Activated CD4-positive, alpha-beta T cell treated with anti-CD3 and anti-CD28 coated beads, Interleukin-10, Interleukin-2, amounts not matched to agents 100 ng/mL and 50 ng/mL, durations not matched to agents 16 hours and 8 hours (primary cell): ENCODE measurements at places on chromosomes 1 and 21.
A peak's percentile ranks its signal among the peaks of the same experiment; 100 is the strongest.

GRCh38 chr21:45544449-45545235, 2.4 kb upstream of the SLC19A1 start:
- no peak for DNase-seq

DNA sequence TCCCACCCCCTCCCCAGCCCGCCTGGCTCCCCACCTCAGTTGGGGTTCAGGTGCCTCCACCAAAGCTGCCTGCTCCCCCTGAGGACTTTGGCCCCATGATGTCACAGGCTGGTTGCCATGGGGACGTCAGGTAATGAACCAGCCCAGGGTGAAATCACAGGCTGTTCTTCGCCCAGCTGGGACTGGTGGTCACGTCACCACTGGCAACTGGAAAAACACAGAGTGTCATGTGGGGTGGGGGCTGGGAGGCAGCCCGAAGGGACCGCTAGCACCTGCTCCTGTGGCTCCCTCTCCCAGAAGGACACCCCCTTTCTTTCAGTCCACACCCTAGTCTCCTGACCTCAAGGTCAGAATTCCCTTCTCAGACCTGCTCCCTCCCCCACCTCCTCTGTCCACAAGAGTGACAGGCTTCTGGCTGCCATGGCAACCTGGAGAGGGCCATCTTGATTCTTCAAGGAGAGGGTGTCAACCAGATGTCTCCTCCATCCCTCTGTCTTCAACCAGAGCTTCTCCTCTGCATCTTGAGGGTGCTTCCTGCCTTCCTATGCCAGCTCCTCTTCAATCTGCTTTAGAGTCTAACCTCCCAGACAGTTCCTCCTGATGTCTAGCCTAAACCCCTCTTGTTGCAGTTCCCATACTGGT, 6.2 kb downstream of the FAM131C start:
- DNase-seq, result no peak

DNA sequence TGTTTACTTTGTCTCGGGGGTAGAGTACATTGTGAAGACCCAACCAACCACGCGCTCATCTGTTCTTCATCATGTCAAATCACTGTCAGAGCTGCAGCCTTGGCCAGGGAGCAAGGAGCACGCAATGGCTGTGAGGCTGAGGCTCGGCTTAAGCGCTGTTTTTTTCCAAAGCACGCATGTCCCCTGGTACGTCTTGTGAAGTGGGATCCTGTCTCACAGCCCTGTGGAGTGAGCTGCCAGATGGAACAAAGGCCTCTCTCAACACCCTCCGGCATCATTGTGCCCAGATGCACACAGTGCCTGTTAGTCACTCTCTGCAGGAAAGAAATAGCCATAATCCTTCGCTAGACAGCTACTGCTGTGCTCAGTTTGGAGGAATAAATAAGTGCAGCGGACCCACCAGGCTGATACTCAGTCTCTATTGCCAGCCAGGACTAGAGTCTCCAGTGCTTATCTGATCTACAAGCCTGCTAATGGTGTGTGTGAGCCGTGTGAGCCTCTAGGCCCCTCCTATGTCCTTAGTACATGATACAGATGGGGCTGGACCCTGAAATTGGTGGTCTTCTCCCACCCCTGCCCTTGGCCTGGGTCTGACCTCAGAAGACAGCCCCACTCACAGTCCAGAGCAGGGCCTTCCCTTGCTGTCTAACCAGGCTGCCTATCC, 91.3 kb upstream of the COA6 start:
- DNase-seq, result no peak

- no peak for DNase-seq
Measured at GRCh38 chr1:226029093-226029496, 30.0 kb upstream of the SDE2 start.

- DNase-seq, result no peak
Measured at GRCh38 chr1:116434849-116435248, 61.8 kb downstream of the ATP1A1 start.

DNA sequence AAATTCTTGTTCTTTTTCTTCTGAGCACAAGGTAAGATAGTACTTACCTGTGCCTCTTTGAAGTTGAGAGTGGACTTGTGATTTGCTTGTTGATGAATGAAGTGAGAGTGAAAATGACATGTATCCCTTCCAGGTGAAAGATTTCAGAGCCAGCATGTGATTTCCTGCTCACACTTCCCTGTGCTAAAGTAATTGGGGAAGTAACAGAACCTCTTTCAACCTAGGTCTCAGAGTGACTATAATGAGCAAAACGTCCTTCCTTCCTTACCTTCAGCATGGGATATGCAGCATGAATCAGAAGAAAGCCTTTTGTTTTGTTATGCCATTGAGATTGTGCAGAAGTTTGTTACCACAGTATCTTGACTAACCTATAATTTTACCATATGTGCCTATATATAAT, 24.6 kb downstream of the RAVER2 start:
- DNase-seq, result no peak

- no peak for DNase-seq
Measured at GRCh38 chr1:200834383-200834782, 38.4 kb upstream of the GPR25 start.

DNA sequence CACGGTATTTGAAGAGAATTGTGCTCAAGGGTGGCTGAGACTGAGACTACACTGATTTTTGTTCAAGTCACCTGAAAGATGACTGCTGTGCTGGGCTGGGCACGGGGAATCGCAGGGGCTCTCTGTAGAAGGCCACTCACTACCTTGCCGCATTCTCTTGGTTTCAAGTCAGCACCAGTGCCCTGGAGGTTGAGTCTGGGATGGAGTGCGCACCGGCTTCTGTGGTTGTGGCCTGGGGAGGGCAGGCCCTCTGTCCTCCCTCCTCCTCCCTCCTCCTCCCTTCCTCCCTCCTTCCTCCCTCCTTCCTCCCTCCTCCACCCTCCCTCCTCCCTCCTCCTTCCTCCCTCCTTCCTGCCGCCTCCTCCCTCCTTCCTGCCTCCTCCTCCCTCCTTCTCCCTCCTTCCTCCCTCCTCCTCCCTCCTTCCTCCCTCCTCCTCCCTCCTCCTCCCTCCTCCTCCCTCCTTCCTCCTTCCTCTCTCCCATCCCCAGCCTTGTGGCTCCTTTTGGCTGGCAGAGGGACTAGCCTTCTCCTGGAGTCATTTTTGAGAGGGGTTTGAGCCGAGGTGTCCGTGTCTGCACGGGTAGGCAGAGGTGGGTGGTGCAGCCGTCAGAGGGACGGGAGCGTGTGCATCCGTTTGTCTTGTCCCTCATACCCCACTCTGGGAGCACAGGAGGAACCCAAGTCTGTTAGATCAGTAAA, 9.5 kb downstream of the RER1 start:
- no peak for DNase-seq

DNA sequence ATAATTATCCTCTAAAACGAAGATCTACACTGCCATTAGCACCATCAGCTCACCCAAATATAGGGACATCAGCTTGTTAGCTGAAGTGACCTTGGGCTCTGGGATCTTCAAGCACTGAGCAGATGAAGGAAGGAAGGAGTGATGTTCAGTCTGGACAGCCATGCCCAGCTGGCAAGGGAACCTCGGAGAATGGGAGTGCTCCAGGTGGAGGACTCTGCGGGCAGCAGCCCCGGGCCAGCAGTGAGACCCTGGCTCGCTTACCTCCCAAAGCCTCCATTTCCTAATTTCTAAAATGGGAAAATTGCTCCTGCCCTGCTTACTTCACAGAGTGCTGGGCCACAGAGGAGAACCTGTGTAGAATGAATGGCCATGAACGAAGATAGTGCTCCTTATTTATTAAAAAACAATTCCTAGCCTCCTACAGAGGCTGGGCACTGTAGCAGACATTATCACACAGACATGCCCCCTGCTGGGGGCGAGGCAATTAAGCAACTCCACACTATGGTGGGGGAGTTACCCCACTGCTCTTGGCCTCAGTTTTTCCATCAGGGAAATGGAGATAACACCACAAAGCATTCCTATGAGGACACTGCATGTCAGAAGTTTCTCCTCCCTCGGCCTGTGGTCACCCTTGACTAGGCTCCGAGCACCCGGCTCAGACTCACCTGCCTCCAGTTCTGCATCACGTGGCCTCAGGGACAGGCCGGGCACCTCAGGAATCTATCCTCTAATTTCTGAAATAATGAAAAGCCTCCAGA, 117.6 kb downstream of the KCNN3 start:
- no peak for DNase-seq

- no peak for DNase-seq
Measured at GRCh38 chr1:217140041-217140901, 417.0 kb upstream of the ESRRG start.

DNA sequence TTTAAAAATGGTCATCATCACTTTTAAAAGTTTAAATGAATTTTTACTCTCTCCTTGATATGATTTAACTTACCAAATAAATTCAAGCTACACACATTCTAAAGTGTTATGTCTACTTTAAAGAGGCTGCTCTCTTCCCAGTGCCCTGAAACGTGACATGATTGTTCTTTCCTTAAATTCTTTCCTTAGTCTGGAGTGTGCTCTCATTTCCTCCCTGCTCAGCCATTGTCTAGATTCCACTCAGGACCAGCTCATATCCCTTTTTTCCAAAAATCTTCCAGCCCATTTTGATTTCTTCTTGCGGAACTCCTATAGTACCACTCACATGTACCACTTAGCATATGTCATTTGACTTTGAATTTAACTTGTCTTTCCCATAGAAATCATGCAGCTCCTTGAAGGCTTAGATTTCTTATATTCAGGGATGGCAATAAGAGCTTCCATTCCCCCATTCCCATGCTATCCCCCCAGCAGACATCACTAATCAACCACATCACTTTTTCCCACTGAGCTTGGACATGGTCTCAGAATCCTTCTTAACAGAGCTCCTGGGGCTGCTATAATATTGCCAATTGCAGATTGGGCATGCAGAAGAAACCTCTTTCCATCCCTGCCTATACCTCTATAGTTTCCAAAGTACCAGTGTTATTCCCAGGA, 54.7 kb upstream of the ITPKB start:
- no peak for DNase-seq

- peak; percentile 40 for DNase-seq
Measured at GRCh38 chr1:150548632-150549495, at the start of gene ADAMTSL4. Gene ADAMTSL4, plus strand, starts transcription at chr1:150549408. Its CDS starts 2,881 bp downstream, at chr1:150552289.

GRCh38 chr1:47569681-47570470, 132.0 kb downstream of the FOXD2 start:
- no peak for DNase-seq

- DNase-seq, result peak; percentile 63
Measured at GRCh38 chr1:53860967-53861411, 22.9 kb upstream of the NDC1 start.
